ENCODE measurements at places on chromosomes 11 and 22.

DNA sequence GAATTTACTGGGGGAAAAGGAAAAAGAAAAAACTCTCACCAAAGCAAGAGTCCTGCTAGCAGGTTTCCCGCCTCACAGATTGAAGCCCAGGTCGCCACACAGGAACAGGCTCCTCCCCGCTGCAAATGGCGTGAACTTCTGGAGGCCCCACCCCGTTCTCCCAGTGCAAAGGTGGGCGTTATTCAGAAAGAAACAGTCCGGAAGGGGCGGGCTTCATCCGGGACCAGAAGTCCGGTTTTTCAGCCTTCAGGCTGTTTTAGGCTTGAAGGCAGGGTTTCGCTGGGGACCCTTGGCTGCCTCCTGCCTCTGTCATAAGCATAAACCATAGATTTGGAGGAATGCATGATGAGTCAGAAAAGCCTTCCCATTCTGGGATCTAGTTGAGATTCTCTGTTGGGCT lies 148.3 kb upstream of the POU2AF2 start:
- DNase-seq, result no peak

DNA sequence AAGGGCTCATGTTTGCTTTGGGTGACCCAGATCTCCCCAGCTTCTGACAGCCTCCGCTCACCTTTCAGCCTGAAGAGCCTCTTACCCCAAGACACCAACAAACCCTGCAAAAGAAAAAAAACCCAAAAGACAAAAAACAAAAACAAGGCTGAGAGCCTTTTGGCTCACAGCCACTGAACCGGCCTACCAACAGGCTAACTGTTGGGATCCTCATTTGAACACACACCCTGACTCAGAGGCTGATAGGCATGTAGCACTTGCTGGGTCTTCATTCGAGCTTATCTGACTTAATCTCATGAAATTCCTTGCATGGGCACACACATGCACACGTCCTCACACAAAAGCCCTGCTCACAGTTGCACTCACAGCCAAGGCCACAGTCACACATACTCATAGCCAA lies 22.9 kb upstream of the TSKU start:
- DNase-seq, result no peak

GRCh38 chr11:871472-871871 lies 28.8 kb downstream of the TSPAN4 start:
- no peak for DNase-seq

DNA sequence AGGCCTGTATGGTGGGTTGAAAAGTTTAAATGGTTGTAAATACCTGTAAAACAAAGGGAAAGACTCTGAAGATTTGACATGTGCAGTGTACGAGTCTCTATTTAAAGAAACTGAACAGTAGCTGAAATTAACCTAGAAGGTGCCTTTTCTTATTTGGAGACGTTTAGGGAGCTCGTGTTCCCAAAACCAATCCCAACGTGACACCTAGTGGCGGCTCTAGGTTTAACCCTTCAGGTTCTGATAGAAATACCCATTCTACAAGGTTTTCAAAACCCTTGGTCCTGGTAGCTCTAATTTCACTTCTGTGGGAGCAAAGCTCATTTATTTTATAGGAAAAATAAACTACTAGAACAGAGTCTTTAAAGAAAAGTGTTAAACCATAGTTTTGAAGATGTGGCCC lies 258.3 kb downstream of the LRRC4C start:
- peak; percentile 2 for DNase-seq

DNA sequence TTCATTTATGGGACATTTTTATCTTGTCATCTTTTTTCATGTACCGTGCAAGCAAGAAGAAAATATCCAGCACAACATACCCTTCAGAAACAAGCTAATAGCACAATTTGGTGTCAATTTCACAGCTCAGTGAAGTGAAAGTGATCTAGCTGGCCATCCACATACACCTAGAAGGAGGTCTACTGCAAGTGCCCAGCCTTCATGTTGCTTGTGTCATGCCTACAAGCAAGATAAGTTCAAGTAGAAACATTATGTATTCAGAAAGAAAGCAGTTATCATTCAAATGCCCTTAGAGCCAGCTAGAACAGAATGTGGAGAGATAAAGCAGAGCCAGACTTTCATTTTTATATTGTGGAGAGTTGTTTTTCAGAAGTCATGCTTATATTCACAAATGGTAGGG lies 325.7 kb upstream of the PITPNB start:
- no peak for DNase-seq

DNA sequence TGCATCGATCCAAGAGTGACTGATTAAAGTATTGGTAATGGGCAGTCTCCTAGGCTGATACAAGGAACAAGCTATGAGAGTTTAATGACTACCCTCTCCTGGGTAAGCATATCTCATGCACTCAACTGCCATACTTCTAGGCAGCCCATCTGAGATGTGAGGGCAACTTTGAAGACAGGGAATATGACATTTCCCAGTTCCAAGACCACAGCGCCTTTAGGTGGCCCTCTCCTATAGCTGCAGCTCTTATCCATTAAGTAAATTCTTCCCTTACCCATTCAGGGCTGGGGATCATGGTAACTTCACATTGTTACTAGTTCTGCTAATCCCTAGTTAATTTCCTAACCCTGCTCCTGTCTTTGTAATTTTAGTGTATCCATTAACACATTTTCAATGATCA lies 157.3 kb upstream of the CTSC start:
- no peak for DNase-seq

DNA sequence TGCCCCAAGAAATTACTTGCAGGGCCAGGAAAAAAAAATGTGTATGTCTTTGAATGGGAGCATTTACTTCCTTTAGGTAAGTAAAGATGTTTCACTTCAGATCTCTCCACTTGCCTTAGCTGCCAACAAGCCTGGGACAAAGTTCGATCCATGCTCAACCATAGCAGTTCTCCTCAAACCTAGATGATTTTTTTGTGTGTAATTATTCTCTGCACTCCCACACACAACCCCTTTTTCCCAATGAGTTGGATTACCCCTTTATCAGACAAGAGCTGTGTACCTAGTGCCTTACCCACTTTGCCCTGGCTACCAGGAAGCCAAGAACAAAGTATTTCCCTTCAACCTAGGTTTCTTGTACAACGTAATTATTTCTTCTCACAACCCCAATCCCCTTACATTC lies 35.6 kb downstream of the TPBGL start:
- DNase-seq, result no peak

DNA sequence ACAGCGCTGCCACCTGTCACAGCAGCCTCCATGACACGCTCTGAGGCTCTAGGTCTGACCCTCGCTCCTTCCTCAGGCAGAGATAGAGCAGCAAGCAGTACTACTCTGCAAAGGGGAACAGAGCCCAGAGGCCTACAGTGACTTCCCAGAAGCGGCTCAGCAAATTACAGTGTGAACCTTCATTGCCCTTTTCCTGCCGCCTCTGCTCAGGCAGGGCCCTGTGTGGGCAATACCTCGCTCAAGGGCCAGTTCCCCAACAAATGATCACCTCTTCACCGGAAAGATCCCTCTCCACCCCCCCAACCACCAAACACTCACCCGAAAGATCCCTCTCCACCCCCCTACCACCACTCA lies 12.3 kb downstream of the KIAA0930 start:
- no peak for DNase-seq

DNA sequence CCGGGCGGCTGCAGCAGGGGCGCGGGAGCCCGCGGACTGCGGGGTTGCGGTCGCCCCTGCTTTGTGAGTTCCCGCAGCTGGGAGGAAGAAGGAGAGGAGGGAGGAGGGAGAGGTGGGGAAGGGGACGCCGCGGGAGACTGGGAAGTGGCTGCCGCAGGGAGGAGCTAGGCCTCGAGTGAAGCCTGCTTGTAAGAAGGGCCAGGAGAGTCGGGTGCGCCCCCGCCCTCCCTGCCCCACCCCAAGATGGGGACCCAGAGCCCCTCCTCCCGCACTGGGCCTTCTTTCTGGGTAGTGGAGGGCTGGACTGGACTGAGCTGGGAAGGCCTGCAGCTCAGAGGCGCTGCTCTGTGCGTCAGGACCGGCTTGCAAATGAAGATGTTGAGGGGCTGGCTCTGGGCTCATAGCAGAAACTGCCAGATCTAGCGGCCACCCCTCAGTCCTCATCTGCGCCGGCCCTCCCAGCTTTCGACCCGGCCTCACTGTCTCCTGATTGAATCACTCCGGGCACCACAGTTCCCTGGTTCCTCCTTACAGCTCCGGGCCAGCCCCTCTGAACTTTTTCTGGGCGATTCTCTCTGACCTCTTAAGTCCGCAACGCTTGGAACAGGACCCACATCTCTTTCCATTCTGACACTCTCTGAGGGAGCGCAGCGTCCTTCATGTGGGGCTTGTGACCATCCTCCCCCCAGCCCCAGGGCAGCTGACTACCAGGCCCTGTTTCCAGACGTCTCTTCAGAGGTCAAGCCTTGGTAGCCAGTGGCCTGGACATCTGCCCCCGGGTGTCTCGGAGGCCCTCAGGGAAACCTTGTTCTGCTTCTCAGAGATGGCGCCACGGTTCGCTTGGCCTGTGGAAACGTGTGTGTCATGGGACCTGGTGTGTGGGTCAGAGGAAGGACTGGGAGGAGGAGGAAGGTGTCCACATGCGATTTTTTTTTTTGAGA lies 21.9 kb downstream of the SERPINH1 start:
- no peak for DNase-seq

DNA sequence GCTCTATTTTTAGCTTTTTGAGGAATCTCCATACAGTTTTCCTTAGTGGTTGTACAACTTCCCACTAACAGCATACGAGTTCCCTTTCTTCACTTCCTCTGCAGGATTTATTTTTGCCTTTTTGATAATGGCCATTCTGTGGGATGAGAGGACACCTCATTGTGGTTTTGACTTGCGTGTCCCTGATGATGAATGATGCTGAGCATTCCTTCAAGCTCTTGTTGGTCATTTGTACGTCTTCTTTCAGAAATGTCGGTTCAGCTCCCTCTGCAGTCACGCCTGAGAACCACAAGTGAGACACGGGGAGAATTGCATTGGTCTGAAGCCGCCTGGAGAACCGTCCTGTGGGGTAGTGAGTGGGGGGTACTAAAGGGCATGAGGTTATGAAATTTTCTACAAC lies 2.0 kb upstream of the KRTAP5-10 start:
- DNase-seq, result no peak

- no peak for DNase-seq
Observed at GRCh38 chr11:66967670-66968425, 7.3 kb upstream of the C11orf86 start.

DNA sequence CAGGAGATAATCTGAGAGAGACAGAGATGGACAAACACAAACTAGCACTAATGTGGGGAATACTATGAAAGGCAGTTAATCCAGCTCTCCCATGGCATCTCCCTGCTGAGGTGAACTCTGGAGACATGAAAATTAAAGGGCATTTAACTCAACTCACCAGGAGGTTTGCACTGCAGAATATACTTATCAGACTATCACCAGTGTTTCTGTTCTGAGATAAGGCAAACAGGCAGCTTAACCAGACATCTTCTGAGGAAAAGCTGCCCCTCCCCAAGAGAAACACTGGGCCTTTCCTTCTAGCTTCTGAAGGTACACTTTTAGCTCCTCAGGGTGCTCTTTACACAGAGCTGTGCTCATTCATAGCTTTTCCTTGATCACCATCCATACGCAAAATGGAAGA lies 85.5 kb downstream of the AMBRA1 start:
- DNase-seq, result no peak

- DNase-seq, result no peak
Observed at GRCh38 chr11:124893781-124894401, 3.8 kb downstream of the ROBO4 start.

- DNase-seq, result no peak
Observed at GRCh38 chr11:76747915-76748860, 35.0 kb upstream of the TSKU start.

DNA sequence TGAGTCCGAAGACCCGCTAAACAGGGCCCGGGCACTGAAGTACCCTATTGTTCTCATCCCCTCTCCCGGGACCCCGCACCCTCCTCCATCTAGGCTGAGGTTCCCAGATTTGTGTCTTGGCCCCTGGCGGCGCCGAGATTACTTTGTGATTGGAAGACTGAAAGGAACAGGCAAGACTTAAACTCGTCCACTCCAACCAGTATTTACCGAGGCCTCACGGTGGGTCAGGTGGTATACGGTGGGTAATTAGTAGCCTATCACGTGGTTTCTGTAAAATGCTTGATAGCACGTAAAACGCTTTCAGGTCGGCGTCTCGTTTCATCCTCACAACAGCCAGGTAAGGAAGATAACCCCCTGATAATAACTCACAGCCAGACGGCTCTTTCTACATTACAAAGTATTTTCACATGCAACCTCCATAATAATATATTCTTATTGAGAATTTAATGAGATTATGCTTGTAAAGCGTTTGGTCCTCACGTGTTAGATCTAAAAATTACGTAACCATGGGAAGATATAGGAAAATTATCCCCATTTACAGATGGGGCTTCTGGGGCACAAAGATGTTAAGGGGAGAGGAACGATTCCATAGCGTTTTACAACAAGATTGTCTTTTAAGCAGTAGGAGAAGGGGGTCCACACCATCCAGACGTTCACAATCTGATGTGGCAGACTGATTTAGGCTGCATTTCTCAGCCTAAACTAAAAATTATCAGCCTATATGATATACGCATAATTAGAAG lies 642 bp upstream of the PIK3C2A start:
- DNase-seq, result no peak

- DNase-seq, result no peak
Observed at GRCh38 chr22:48055827-48056226, 1293.4 kb downstream of the TBC1D22A start.

DNA sequence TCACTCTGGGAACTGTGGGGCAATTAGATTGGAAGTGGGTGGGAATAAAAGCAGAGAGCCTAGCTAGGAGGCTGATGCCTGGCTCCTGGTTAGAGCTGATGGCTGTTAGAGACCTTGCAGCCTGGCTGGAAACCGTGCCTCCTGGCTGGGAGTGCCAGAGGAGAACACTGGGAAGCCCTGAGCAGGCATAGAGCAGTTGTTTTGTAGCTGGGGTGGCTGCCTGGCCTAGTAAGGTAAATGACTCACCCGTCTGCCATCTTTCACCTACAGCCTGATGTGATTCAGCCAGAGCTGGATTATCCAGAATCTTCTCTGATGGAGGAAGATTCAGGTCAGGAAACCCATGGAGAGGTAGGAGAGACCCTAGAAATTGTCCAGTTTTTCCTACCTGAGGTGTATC lies 6.1 kb downstream of the UQCR10 start:
- DNase-seq, result no peak

GRCh38 chr11:95242845-95243605 lies 12.0 kb upstream of the SESN3 start:
- DNase-seq, result no peak

GRCh38 chr11:3353066-3353465 lies 25.9 kb downstream of the ZNF195 start:
- no peak for DNase-seq

DNA sequence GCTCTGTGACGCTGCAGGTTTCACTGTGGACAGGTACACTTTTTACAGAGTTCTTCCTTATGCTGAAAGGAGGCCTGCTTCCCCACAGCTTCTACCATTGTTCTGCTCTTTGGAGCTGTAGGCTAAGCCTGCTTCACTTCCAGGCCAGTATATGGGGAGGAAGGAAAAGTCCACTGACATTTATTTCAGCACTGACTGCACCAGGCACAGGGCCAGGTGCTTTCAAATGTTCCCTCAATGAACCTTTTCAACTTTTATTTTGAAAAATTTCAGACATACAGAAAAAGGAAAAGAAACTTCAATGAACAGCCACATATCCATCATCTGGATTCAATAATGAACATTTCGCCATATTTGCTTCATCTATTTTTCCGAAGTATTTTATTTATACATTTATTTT lies 22.0 kb downstream of the POU2F3 start:
- DNase-seq, result no peak

- peak; percentile 27 for DNase-seq
Observed at GRCh38 chr11:67055812-67056211, 835 bp upstream of the RHOD start.
